ENCODE measurements at places on chromosomes 5 and 9.
A peak's percentile ranks its signal among the peaks of the same experiment; 100 is the strongest.

- DNase-seq, result no peak
Measured at GRCh38 chr5:179696603-179697002, 2.2 kb upstream of the CANX start.

- DNase-seq, result no peak
Measured at GRCh38 chr5:112708103-112708622, 29.5 kb upstream of the APC start.

DNA sequence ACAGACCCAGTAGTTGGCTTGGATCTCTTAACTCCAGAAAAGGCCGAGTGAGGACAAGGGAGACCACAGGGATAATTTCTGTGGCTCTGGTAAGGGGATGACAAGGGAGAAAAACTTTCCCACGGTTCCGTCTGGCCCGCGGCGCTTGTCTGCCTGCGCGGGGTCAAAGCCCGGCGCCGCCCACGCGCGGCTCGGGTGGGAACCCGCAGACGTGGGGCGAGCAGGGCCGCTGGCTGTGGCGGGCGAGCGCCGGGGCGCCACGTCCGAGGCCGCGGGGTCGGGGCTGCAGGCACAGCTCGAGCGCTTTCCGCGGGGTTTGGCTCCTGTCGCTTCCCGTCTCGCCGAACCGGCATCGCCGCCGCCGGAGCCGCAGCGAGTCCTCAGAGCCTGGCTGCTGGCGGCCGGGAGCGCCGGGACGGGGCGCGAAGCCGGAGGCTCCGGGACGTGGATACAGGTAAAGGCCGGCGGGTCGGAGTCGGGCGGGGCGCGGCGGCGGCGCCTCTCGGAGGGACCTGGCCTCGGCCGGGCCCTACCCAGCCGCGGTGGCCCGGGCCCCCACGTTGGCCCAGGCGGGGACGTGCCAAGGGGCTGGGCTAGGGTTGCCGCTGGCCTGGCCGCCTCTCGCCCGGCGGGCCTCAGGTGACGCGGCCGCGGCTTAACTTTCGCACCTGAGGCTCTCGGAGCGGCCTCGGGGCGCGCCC lies at the start of gene RNF180:
Gene RNF180 (plus strand): TSS at position 344 of the 701 bp plus-strand sequence. CDS start 34,965 bp downstream, outside the sequence.
- DNase-seq, result no peak

DNA sequence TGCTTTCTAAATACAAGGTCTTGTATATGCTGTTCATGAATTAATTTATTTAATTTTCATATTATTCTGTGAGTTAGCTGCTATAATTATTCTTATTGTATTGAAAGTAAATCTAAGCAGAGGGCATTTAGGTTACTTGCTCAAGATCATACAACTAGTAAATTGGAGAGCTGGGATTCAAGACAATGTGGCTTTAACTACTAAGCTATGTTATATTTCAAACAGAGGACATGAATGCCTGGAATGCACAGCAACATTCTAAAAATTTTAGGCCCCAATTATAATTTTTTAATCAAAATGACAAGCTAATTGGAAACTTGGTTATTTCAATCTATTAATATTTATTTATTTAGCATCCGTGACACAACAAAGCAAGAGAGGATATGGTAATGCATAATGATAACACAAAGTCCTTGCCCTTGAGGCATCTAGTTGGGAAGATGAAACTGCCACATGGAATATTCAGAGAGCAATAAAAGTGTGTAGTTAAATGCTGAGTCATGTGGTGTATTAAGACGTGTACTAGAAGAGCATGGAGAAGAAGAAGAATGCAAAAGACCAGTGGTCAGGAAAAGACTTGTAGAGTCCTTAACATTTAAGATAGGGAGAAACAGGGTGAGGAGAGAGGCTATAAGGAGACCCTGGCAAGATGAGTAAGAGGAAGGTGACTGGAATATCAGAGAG lies 24.4 kb downstream of the CTXN3 start:
- DNase-seq, result no peak

GRCh38 chr5:122996091-122996490 lies 40.4 kb downstream of the PPIC start:
- no peak for DNase-seq

DNA sequence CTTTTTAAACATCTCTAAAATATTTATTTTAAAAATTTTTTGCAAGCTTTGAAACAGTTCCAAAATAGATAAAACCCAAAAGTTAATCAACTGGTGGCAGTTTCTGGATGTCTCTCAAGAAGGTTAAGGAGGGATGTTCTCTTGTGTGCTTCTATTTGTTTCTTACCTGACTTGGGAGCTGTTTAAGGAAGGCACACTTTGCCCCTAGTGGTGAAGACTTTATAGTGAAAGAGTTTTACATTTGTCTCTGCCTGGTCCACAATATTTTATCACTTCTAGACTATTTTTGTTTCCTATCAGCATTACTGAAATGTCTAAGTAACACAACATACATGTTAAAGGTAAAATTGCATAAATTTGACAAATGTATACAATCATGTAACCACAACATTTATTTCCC lies 552.8 kb downstream of the SEMA5A start:
- no peak for DNase-seq

- no peak for DNase-seq
Measured at GRCh38 chr5:167968837-167969236, 322.6 kb upstream of the WWC1 start.

DNA sequence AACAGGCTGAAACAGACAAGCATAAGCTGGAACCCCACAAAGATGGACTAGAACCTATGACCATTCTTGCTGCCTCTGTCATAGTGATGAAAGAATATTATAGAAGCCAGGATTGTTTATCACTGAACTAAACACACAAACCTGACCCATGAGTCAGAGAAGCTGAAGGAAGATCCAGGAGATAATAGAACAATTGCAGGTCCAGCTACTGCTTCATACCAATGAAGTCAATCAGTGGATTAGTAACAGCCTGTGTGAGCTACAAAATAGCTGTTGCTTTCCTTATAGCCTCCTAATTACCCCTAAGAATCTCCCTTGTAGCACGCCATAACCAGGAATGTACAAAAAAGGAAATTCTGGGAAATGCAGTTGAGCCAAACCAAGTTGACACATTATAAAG lies 459.9 kb upstream of the ZNF462 start:
- DNase-seq, result no peak

GRCh38 chr5:104247260-104247659 lies 684.7 kb upstream of the NUDT12 start:
- DNase-seq, result no peak

DNA sequence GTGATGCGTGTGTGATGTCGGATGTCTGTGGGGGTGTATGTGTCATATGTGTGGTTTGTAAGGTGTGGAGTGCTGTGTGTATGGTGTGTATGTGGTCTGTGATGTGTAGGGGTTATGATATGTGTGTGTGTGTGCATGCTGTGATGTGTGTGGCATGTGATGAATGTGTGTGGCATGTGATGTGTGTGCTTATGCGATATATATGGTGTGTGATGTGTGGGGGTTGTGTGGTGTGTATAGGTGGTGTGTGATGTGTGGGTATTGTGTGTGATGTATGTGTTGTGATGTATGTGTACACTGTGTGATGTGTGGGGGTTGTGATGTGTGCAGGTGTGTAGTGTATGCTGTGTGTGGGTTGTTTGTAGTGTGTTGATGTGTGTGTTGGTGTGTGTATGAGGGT lies 9.2 kb upstream of the CRB2 start:
- DNase-seq, result no peak

GRCh38 chr5:67998709-67999261 lies 216.8 kb upstream of the PIK3R1 start:
- DNase-seq, result no peak

DNA sequence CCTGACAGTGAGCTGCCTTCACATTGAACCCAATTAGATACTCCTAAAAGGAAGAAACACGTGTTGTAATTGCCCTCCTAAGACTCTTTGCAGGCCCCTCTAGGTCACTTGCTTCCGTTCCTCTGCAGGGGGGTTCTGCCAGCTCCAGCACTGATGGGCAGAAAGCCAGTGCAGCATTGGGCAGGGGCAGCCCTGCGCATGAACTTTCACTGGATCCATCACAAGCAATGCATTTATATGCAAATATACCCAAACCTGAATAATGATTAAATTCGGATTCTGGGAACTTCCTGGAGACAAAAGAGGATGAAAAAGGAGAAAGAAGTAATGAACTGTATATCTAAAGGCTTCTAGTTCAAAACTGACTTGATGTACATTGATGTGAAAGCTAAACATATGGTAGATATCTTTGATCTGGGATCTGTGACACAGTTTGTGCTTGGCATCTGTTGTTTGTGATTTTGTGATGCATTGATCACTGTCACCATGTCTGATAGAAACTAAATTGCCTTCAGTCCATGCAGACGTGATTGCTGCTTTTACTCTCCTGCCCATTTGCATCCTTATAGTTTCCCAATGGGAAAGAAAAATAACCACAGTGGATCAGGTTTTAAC lies 313.4 kb downstream of the DEPDC1B start:
- no peak for DNase-seq

- DNase-seq, result no peak
Measured at GRCh38 chr9:72932619-72933018, 20.2 kb downstream of the ALDH1A1 start.

DNA sequence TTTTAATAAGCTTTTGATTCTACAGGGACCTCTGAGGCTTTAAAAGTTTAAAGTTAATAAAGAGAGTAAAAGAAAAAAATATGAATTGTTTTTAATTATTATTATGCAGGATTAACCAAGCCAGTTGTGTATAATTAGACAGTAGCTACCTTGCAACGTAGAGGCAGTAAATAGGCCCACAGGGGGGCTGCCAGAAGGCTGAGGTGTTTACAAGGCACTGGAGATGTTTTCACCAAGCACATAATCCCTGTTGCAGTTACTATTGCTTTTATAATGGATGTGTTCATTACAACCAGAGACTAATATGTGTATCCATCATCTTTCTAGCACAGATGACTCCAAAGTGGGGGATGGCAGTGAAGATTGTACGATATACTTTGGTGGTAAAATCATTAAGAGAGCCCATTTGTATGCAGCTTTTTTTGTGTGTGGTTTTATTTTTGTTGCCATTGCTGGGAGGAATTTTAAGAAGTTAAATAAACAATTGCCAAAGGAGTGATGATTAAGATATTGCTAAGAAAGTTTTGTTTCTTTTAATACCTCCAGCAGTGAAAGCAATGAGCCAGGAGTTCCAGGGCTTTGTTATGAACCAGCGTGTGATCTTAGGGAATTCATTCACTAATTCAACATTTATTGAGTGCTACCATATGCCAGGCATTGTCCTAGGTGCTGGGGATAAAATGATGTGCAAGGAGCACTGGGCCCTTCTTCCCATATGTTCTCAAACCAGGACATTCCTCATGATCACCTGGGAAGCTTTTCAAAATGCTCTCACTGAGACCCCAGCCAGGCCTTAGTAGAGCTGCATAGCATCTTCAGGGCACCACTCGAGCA lies 138.7 kb upstream of the EFNA5 start:
- DNase-seq, result no peak

- DNase-seq, result no peak
Measured at GRCh38 chr5:104061707-104062106, 499.1 kb upstream of the NUDT12 start.

DNA sequence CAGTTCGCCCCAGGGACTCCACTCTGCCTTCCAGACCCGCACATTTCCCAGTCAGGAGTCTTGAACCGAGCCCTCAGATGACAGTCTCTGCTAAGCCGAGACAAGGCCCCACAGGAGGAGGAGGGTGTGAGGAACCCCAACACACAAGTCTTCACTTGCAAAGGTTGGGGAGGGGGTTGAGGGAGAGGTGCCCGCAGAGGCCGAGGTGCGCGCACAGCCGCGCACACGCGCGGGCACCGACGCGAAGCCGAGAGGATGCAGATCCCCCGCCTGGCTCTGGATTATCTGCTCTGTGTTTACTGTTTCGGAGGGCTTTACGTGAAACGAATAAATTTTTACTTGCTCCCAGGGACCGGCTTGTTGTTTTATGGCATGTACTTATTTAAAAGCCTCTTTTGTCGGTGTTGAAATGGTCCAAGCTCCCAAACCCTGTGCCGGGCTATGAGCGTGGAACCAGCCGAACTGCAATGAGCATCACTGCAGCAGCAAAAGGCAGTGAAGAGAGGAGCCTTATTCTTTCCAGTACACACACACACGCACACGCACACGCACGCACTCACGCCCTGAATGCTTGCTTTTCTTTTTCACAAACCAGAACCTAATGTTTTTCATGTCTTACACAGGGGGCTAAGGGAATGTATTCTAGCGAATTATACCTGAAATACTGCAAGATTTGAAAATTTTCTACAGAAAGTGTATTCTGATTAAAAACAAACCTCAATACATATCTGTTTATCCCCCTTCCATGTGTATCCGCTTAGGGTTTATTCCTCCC lies 297.7 kb downstream of the PARP8 start:
- no peak for DNase-seq

DNA sequence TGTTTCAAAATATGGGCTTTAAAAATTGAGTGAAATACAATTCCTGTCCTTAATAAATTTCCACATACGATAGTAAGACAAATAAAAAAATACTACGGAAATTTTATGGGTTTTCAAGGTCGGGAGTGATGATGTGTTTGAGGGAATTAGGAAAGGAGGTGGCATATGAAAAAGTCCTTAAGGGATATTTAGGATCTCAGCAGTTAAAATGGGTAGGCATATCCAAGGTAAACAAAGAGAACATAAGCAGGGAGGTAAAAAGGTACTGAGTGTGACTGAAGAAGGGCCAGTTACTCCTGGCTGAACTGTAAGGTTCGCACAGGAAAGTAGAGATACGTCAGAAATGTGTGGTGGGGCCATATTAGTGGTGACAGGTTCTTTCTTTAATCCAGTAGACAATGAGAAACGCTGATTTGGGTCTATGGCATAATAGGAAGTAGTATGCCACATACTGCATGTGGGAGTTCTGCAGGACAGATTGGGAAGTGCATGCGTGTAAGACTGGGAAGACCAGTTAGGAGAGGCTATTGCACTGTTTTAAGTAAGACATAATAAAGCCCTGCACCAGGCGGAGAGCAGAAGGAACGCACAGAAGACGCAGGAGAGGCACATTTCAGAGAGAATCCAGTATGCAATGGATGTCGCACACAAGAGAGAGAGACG lies 937 bp upstream of the HMGCR start:
- DNase-seq, result peak; percentile 51

DNA sequence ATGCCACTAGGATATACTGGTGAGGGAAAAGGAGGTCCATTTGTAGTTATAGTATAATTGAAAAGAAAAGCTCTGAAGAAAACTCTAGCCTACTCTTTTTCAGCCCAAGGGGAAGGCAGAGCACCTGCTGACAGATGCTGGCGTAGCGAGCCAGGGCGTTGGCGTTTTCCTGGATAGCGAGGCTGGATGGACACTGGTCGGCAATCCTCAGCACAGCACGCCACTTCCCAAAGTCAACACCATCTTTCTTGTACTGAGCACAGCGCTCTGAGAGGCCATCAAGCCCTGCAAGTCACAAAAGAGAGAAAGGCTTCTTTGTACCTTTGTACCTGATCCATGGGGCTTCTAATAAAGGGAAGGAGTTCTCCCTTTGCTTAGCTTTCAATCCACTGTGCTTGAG lies 8.2 kb downstream of the ALDOB start:
- DNase-seq, result no peak

Measured in SJCRH30 (cell line).